EL (cell line): ENCODE measurements at places on chromosomes 7 and 10.

DNA sequence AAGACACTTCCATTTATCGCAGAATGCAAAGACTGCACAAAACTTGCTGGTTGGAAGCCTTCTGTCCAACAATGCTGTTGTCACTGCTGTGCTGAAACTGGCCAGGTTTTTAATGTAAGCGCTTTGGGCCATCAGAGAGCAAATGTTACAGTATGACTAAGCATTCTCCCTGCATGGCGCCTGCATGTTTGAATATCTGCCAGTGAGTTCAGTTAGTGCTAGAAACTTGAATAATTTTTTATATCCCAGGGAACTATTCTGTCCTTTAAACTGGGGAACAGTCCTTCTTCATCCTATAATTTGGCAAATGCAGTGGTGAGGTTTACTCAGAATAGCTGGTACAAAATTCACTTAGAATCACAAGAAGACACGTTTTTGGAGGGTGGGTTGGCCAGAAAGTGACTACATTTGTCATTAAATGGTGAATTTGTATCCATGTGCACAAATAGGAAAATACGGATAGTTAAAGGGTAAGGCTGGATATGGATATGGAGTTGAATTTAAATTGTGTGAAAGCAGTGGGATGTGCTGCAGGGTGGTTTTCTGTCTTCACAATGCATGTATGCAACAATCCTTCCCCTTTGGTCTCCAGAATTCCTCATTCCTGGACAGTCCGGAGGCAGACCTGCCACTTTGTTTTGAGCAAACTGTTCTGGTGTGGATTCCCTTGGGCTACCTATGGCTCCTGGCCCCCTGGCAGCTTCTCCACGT is 1.7 kb downstream of the ABCC2 start:
- peak; percentile 86 for DNase-seq

DNA sequence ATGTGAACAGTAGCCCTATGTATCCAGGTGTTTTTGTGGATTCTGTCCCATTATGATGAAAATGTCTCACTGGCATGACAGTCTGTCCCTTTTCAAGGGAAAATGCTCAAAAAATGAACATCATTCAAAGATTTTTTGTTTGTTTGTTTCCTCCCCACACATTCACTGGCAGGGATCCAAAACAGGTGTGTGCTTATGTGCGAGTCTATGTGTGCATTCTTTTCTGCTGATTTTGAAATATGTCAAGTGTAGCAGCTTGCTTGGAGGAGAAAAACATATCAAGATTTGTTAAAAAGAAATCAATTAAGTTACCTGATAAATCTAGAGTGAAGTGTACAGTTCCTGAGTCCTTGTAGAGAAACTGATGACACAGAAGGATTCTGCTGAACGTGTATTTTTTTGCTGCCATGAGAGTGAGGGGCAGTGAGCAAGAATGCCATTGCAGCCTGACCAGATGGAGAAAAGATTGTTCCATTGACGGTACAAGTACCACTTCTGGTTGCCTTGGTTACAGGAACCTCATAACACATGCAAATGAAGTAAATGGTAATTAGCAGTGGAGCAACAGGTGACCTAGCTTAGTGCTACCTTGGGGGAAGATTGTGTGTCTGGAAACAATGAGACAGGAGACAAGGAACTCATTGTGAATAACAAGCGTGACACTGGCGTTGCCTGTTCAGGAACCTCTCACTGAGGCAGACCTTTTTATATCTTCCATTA is 277.4 kb upstream of the PHYHIPL start:
- DNase-seq: no peak

DNA sequence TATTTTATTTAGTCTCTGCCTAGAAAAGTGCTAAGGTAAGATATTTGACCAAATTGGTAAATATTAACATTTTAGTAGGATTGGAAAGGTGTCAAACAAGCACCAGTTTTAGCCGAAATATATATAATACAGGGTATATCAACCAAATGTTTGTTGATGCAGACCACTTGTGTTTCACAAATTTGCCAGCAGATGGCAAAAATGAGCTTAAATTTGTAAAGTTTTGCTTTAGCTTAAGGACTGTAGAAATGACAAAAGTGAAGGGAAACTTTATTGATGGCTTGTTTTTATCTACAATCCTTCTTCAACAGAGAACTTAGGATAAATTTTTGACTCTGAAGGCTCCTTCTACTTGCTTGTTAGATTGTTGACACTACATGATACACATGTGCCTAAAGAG is 4.8 kb upstream of the POLR1F start:
- DNase-seq: peak; percentile 47

- peak; percentile 65 for DNase-seq
Observed at GRCh38 chr10:71927776-71928592, 36.2 kb upstream of the CHST3 start.

DNA sequence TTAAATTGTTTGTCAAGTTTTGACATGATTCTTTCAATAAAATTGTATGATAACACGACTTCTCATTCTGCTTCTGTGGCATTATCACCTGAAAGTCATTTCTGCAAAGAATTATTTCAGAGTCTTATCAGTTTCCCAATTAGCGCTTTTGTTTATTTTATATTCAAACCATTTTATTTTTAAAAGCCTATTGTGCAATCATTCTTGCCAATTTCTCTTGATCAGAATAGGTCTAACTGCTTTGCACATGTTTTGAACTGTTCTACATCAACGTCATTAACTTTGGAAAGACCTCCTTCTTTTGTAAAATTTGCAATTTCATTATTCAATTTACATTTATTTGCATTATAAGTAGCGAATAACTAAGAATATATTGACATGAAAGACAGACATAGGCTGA is 758.1 kb downstream of the CNTNAP2 start:
- no peak for DNase-seq

GRCh38 chr10:45488365-45488764 is 114.3 kb downstream of the ALOX5 start:
- no peak for DNase-seq

DNA sequence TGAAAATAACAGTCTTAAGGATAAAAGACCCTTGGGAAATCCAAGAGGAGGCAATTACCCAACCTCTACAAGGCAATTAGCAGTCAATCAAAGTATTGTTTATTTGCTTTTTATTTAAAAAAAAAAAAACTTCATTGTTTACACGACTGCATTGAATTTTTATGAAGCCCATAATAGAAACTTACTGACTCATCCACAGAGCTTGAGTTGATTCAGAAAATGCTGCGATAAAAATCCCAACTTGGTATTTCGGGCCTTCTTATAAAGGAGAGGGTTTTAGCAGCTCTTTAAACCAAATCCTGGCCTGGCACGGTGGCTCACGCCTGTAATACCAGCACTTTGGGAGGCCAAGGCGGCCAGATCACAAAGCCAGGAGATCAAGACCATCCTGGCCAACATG is 69.2 kb upstream of the PALS2 start:
- DNase-seq: no peak

GRCh38 chr10:17736223-17736622 is 15.8 kb upstream of the TMEM236 start:
- DNase-seq: no peak

- no peak for DNase-seq
Observed at GRCh38 chr7:151850491-151851124, 26.3 kb downstream of the PRKAG2 start.

GRCh38 chr10:116055252-116055916 is 217.6 kb downstream of the GFRA1 start:
- no peak for DNase-seq

GRCh38 chr10:121317374-121317773 is 280.9 kb downstream of the FGFR2 start:
- no peak for DNase-seq

GRCh38 chr7:108716783-108717182 is 147.1 kb downstream of the DNAJB9 start:
- peak; percentile 72 for DNase-seq

DNA sequence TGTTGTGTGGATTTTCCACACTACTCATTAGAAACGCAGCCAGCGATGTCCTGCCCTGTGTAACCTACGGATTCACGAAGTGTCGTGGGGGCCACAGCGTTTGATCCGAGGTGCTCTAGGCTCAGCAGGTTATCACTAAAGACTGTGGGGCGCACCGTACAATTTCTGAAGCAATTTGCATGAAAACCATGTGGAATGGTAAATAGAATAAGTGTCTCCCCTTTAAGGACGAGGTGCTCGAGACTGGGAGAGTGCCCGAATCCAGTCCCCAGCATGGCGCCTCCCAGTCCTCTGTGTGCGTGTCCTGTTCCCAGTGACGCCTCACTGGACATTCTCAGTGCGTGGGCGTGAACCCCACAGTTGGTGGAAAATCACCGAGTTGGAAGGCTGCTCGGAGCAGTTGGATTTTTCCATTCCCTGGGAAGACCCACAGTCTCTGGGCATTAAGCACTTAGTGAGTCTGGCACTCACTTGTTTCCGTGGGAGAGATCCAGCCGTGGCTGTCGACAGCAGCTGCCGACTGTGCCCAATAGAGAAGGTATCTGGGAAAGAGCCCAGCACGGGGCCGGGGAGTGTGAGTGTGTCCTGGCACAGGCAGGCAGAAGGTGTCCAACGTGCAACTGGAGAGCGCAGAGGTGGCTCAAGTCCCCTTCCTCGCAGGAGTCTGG is 37.0 kb downstream of the PFKP start:
- DNase-seq: no peak

DNA sequence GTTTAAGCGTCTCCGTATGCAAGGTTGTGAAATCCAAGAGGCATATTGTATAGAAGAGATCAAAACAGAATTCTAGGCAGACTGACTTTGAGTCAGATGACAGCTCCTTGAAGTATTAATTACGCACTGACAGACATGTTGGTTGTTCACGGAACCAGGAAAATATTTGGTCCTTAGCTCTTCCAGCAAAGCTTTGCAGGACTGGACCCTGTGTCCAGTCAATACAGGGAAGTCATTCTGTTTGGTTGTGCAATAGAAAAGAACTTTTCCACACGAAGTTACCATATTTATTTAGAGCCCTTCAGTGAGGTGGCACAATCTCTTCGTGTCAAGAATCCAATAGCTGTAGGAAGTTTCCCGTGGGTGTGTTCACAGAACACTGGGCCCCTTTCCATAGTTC is 205.3 kb downstream of the ARHGAP21 start:
- DNase-seq: no peak

DNA sequence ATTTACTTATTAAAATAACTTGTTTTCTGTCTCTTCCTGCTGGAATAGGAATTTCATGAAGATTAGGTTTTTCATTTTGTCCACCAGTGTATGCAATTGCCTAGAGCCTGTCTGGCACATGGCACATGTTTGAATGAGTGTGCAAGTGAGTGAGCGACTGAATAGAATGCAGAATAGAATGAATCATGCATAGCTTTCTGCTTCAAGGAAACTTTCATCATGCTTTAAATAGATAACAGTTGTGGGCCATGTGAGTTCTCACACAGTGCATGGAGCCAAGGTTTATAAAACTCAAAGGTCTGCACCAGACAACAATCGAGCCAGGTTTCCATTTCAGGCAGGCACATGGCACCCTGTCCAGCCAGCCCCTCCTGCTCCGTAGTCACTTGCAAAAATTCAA is 74.2 kb upstream of the HECW1 start:
- peak; percentile 43 for DNase-seq

GRCh38 chr10:103845972-103846371 is 9.4 kb downstream of the SH3PXD2A start:
- DNase-seq: no peak

GRCh38 chr10:95504246-95504691 is 56.9 kb downstream of the SORBS1 start:
- no peak for DNase-seq

GRCh38 chr7:137804836-137805235 is 41.9 kb downstream of the DGKI start:
- no peak for DNase-seq

DNA sequence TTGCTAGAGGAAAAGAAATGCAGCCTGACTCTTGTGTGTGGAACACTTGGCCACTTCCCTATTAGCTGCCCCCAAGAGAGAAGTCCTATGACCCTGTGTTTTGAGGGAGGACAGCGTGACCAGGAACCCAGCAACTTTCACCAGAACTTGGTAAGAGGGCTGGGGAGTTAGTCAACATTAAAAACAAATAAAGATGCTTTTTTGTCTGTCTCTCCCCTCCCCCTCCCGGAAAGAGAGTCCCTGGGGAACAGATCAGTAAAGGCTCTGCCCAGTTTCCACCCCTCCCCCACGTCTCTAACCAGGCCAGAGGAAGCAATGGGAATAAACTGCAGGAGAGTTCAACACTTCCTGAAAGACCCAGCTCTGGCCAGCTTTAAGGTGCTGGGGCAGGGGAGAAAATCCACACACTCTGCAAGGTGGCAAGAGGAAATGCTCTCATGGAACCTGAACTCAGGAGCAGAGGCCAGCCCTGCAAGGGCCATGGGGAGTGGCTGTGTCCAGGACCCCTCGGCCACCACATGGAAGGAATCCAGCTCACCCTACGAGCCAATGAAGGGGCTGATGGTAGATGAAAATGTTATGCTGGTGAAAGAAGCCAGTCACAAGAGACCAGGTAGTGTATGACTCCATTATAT is 21.5 kb downstream of the SH3PXD2A start:
- no peak for DNase-seq

DNA sequence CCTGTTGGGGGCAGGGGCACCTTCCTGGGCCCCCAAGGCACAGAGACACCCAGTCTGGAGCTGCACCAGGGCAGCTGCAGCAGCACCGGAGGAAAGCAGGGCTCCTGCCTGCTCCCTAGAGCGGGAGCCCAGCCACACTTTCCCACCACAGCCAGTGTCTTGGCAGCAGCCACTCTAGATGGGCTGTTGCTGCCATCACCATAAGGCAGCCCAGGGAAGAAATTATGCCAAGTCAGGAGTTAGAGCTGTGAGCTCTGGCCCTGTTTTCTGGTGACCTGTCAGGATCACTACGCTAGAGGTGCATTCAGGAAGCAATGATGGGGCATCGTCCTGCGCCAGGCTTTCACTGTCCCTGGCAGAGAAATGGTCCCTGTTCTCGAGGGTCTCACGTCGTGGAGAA is 38.0 kb upstream of the ZNRF2 start:
- DNase-seq: no peak
